Activated naive CD4-positive, alpha-beta T cell (primary cell): ENCODE measurements at places on chromosomes 11 and 22.

- no peak for DNase-seq
These were observed 14.2 kb upstream of the TECTA start for GRCh38 chr11:121086866-121087265.

DNA sequence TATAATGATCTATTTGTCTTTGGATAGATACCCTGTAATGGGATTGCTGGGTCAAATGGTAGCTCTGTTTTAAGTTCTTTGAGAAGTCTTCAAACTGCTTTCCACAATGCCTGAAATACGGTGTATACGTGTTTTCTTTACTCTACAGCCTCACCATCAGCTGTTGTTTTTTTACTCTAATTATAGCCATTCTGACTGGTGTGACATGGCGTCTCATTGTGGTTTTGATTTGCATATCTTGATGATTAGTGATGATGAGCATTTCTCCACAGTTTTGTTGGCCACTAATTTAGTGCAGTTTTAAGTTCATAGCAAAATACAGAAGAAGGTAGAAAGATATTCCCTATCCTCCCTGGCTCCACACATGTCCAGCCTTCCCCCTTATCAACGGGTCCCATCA is 26.3 kb upstream of the VPREB1 start:
- DNase-seq: no peak

- no peak for DNase-seq
These were observed 392.9 kb downstream of the INSC start for GRCh38 chr11:15507592-15507991.

DNA sequence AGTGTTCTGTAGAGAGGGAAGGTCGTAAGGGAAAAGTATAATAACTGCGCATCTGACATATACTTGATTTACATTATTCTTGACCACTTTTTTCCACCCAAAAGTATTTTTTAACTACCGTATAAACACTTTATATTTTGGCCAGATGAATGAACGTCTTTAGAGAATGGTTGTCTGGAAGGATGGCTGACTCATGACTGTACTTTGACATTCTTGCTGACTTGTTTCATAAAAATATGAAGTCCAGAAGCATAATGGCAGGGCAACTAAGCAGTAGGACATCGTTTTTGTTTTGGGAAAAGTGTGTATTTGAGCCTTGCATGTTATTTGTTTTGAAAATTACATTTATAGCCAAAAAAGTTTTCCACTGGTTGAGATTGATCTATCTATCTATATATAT is 110.0 kb downstream of the OSBP2 start:
- no peak for DNase-seq

GRCh38 chr22:43995057-43995685 is 28.9 kb upstream of the PARVB start:
- no peak for DNase-seq

- DNase-seq: no peak
These were observed 595.0 kb downstream of the TBC1D22A start for GRCh38 chr22:47357493-47357892.

DNA sequence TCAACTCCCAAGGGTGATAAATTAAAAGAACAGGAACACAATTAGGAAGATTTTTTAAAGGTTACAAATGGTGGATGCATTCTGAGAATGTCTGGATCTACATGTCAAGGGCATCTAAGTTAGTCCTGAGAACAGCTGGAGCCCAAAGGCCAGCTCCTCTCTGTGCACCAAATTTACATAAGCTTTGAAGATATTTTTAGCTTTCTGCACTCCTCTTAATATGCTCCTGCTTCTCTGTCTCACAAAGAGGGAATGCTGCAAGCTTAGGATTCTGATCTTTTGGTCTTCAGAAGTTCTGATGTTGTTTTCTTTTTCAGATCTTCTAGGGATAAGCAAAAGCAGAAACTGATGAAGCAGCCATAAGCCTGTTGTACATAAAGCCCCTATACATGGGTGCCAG is 309.8 kb upstream of the NCAM1 start:
- no peak for DNase-seq
